Fibroblast of skin of back (primary cell): ENCODE measurements at places on chromosomes 1 and 21.

GRCh38 chr1:156480411-156481192 is 20.0 kb downstream of the MEF2D start:
- peak; percentile 69 for DNase-seq

DNA sequence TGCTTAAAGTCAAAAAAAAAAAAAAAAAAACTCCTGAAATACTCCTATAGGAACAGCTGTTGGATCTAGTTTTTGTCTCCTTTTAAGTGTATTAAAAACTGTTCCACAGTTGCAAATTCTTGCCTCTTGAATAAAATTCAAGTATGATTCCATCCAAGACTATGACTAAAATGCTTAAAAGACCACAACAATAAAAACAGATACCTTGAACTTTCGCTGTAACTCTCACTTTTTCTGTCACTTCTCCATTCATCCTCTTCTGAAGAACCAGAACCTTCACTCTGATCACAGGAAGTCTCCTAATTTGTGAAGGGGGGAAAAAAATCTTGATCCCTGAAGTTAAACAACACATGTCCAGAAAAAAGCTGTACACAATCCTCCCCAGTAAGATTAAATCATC is 55.0 kb upstream of the PSMG1 start:
- peak; percentile 7 for DNase-seq

DNA sequence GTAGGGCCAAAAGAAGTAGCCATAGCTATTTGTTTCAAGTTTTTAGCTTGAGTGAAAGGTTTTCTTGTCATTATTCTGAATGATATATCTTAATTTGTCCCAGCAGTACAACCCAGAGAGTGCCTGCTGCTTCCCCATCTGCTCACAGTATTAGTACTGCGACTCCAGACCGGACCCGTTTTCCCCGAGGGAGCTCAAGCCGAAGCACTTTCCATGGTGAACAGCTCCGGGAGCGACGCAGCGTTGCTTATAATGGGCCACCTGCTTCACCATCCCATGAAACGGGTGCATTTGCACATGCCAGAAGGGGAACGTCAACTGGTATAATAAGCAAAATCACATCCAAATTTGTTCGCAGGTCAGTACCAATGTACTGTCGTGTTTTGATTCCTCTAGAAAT is 37.2 kb upstream of the C1orf115 start:
- DNase-seq, result no peak

DNA sequence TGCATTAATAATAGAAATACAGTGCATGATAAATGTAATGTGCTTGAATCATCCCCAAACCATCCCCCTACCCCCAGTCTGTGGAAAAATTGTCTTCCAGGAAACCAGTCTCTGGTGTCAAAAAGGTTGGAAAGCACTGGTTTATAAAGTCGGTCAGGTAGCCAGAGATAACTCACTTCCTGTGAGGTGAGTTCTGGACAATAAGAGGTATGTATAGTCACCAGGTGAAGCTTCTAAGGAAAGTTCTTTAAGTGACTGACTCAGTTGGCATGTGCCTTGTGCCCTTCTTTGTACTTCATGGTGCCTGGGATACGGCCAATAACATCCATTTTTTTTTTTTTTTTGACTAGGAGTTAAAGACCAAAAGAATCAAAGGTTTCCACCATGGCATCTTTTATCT is 103.7 kb downstream of the GPATCH2 start:
- DNase-seq, result no peak

GRCh38 chr1:45586769-45587168 is 2.9 kb downstream of the NASP start:
- DNase-seq, result no peak

- no peak for DNase-seq
Measured at GRCh38 chr1:77986810-77987209, 7.9 kb upstream of the FUBP1 start.

DNA sequence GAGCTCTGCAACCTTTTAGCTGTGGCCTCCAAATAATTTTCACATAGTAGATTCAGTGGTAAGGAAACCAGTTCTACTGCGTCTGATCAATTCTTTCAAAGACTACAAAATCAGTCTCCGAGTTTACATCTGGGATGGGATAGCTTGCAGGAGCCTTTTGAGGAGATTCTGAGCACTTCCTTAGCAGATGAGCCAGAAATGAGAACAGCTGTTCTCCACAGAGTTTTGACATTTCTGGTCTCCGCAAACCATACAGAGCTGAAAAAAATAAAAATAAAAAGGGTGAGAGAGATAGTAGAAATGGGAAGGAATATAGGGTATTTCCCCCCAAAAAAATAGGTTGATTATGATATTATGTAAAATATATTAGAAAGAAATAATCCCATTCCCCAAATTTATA is 119.3 kb downstream of the LYPLAL1 start:
- no peak for DNase-seq

DNA sequence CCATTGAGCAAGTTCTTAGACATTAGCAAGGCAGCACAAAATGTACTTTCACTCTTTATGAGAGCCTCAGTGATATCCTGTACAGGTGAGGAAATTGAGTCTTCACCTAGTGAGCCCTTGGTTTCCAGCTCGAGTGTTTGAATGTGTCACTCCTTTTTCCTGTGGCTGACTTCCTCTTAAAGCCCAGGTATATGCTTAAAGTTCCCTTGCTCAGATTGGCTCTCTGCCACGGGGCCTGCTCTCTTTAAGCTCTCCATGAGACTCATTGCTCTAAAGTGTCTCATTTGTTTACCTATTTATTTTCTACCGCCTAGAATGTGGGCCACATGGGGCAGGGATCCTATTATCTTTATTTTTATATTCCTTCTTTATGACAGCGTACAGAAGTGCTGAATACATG is 324.9 kb downstream of the SIPA1L2 start:
- no peak for DNase-seq

GRCh38 chr1:145961425-145962156 is 2.8 kb downstream of the ANKRD34A start:
- no peak for DNase-seq

DNA sequence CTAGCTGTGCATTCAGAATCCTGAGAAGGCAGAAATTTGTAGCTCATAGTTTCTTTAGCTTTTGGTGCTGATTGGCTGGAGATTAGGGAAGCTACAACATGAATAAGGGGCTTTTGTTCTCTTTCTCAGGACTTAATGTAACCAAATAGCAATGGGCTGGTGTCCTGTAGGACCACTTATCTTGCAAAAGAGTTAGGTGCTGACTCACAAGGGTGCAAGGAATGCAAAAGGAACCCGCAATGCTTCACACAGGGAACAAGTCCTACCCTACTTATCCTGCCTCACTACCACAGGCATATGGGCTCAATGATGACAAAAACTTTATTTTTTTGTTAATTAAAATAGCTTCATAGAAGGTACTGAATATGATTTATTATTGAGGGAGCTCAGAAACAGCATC is 541.5 kb downstream of the AMY1C start:
- no peak for DNase-seq

GRCh38 chr1:165842023-165842670 is 14.7 kb downstream of the UCK2 start:
- no peak for DNase-seq

GRCh38 chr1:203649551-203649998 is 22.9 kb downstream of the ATP2B4 start:
- DNase-seq, result no peak

GRCh38 chr1:16093611-16094010 is 20.2 kb upstream of the FAM131C start:
- no peak for DNase-seq

DNA sequence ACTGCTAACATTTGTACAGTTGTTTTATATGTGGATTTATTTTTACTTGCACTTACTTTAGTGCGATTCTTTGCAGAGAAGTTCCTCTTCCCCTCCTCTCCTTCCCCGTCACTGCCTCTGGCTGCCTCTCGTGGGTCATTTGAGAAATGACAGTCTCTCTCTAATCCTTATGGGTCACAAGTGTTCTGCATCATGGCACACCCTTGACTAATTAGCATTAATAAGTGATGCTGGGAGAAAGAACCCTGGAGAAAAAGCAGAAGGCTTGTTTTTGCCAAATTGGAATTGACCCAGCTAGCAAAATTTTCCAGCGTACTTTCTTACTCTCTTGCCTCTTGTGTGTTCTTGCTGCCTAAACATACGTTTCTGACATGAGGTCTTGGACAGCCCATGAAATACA is 301.2 kb downstream of the DUSP10 start:
- peak; percentile 36 for DNase-seq

- DNase-seq, result peak; percentile 51
Measured at GRCh38 chr1:228781161-228781808, 46.0 kb downstream of the RHOU start.

DNA sequence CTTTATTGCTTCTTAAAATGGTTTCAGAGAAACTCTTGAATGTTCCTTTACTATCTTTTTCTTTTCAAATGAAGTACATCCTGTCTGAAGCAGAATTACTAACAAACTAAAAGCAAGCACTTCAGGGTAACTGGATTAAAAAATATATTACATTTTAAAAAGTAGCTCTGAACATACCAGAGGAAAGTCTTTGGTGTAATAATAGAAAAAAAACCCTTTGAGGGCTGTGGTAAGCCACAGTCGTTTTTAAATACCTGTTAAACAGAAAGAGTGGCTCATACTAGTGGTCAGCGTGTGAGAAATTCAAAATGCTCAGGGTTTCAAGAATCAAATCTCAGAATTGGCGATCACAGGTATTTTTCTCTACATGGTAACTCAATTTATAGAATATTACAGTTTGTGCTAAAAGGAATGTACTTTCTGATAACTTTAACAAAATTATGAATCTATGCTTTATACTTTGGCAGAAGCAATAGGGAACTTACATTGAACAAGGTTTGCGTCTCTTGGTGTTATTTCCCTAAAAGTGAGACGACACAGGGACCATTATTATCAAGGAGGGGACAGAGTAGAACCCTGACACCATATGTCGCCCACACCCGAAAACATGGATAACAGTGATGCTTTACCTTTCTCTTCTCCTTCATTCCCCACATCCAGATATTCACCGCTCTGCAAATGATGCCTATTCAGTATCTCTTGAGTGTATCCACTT is 97.0 kb upstream of the DPH5 start:
- no peak for DNase-seq

DNA sequence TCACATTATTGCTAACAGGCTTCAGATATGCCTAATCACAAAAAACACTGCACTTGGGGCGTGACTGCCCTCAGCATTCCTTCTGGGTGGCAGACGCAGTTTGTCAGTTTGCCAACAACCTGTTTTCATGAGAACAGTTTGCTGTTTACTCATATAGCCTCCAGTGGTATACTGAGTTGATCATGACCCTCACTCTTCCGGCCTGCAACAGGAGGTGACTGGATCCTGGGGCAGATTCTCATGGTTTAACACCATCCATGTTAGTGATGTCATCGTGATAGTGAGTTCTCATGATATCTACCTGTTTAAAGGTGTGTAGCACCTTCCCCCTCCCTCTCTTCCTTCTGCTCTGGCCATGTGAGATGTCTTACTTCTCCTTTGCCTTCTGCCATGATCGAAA is 555.2 kb downstream of the PLPP3 start:
- no peak for DNase-seq

DNA sequence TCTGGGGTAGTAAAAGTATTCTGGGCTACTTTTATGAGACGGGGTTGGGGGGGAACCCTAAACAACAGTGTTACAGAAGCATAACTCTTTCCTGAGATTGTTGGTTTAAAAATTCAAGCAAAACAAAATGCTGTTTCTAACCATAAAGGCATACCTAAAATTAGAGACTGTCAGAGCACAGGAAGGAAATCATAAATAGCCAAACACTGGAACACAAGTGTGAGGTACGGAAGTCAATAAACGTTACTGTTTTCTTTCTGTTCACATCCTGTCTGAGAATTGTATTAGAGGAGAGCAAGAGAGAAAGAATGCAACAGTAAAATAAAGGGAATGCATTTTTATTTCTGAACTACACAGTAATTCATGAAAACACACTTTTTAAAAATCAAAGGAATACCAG is 42.8 kb upstream of the IL12RB2 start:
- no peak for DNase-seq

GRCh38 chr1:12666141-12666735 is 22.4 kb downstream of the AADACL4 start:
- no peak for DNase-seq

GRCh38 chr1:151711044-151711800 is 5.4 kb downstream of the CELF3 start:
- no peak for DNase-seq

GRCh38 chr1:208100906-208101305 is 143.3 kb downstream of the PLXNA2 start:
- DNase-seq, result peak; percentile 51

DNA sequence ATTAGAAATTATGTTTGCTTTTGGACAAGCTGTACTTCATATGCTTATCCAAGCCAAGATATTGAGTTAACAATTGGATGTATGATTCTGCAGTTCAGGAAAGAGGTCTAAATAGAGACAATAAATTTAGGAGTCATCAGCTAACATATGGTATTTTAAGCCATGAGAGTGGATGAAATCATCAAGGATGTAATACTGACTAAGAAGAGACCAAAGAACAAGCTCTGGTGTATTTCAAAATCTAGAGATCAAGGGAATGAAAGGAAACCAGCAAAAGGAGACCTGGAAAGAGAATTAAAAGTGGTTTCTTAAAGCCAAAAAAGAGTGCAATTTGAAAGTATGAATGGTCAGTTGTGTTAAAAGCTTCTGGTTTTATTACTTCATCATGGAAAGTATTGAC is 183.6 kb upstream of the BEND5 start:
- no peak for DNase-seq

DNA sequence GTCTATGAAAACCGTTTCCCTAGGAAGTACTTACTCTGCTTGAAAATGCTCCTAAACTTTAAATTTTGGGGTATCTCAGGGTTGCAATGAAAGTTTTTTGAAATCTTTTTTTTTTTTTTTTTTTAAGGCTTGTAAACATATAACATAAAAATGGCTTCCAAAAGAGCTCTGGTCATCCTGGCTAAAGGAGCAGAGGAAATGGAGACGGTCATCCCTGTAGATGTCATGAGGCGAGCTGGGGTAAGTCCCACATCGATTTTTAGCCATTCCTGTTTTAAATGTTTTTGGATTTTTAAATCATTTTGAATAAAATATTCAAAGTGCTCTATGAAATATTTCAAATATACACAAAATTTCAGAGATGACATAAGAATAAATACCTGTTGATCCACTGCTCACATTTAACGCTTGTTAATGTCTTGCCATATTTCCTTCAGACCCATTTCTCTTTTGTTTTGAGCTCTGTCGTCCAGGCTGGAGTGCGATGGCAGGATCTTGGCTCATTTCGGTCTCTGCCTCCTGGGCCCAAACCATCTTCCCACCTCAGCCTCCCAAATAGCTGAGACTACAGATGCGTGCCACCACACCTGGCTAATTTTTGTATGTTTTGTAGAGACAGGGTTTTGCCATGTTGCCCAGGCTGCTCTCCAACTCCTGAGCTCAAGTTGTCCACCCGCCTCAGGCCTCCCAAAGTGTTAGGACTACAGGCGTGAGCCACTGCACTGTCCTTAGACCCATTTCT is 1.3 kb downstream of the PARK7 start:
- no peak for DNase-seq
